ENCODE measurements at places on chromosomes 6 and 20.

DNA sequence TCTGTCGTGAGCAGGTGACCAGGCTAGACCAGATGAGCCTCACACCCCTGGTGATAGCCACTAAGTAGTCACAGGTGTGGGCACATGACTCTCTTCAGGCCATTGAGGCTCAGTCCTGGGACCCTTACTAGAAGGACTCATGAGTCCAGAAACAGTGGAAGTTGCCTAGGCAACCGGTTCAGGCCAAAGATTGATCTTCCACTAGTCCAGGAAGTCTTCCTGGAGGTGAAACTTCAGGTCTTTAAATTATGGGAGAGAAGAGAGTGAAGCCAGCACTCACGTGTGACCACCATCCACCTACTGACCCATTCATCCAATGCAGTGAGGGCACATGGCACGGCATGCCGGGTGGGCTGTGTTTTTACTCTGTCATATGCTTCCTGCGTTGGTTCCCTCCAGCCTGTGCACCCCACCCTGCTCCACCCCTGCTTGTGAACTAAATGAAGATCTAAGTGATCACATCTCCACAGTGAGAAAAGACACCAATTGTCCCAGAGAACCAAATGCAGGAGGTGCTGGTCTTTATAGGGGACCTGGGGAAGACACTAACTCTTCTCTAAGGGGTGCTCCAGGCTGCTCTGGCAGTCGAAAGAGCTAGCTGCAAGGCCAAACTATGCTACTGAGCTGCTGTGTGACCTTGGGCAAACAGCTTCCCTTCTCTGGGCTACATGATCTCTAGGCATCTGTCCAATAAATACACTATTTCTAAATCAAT lies 12.5 kb upstream of the STX16 start:
- no peak for DNase-seq

- peak; percentile 2 for DNase-seq
Observed at GRCh38 chr6:12208190-12208589, 82.0 kb upstream of the EDN1 start.

DNA sequence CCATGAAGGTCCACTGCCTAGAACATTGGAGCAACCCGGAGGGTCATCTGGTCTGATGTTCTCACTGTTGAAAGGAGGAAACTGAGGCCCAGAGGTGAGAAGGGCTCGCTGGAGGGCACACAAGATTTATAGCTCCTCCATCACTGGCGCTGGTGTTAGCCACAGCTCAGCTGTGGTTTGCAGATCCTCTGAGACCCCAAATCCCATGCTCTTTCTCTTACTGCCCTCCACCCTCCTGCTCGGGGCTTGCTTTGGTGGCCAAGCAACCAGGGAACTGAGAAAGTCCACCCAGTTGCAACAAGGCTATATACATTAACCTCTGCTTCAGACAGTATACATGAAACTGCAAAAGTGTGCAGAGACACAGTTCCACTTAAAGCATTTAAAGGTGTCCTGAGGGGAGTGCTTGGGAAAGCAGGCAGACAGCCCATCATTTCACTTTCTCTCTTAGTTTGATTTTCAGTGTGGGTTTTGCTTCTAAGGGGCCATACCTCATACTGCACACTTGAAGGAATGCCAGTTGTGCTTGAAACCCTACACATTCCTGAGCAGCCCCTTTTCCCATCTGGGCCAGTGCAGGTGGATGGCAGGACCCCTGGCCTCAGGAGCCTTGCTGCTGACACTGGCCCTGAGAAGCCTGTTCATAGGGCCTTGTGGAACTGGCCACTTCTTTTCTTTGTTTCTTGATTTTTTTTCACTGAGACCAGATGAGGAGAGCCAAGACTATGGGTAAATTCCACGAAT lies 347.6 kb downstream of the CDC5L start:
- no peak for DNase-seq

- peak; percentile 20 for DNase-seq
Observed at GRCh38 chr20:32763202-32764004, 1.2 kb downstream of the DNMT3B start.

GRCh38 chr6:160161647-160161986 lies 40.0 kb downstream of the SLC22A1 start:
- DNase-seq, result no peak

GRCh38 chr6:157911786-157912185 lies 69.9 kb upstream of the SYNJ2 start:
- DNase-seq, result no peak

- DNase-seq, result peak; percentile 61
Observed at GRCh38 chr6:159788753-159789376, 537 bp downstream of the TCP1 start.

Data from activated T-cell treated with anti-CD3 and anti-CD28 coated beads, Interleukin-2, amount 50 U/mL, for 72 hours (primary cell).